ENCODE measurements at places on chromosomes 6 and 20.

DNA sequence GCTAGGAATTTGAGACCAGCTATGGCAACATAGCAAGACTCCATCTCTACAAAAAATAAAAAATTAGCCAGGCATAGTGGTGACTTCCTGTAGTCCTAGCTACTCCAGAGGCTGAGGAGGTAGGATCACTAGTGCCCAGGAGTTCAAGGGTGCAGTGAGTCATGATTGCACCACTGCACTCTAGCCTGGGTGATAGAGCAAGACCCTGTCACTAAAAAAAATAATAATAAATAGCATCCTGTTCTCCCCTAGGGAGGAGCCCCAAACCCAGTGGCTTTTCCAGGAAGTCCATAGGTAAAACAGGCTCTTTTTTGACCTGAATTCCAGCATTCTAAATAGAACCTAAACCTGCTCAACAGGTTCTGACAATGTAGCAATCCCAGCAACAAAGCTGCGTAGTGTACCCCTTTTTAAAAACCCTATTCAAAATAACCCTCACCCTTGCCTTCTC, 192.0 kb downstream of the ALDH8A1 start:
- no peak for DNase-seq

GRCh38 chr6:26607434-26608230, 10.9 kb downstream of the ABT1 start:
- DNase-seq = peak; percentile 85

DNA sequence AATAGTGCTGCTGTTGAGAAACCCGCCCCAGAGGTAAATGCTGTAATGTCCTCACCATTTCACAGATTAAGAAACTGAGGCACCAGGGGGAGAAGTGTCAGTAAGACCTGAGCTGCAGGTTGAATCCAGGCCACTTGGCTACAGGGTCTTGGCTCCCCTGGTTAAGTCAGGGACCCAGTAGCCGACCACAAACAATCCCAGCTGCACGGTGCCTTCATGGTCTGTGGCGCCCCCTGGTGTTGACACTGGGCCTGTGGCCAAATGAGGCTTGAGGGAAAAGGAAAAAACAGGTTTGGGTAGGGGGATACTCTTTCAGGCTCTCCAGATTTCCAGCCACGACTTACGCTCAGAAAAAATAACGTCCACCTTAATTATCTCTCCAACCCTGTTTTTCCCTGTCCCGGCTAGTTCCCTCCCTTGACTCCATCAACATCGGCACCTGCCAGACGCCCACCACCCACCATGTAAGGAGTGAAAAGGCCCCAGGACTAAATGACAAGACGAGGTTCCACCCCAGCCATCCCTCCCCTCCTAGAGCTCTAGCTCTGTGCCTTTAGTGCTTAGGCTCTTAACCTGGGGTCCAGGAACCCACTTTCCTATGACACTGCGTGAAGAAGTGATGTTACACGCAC, 47.7 kb upstream of the POLR1H start:
- DNase-seq = peak; percentile 2

- no peak for DNase-seq
These were observed 11.4 kb downstream of the BFSP1 start for GRCh38 chr20:17519606-17520285.

- DNase-seq = no peak
These were observed 73.2 kb downstream of the RSPO3 start for GRCh38 chr6:127191716-127192115.

DNA sequence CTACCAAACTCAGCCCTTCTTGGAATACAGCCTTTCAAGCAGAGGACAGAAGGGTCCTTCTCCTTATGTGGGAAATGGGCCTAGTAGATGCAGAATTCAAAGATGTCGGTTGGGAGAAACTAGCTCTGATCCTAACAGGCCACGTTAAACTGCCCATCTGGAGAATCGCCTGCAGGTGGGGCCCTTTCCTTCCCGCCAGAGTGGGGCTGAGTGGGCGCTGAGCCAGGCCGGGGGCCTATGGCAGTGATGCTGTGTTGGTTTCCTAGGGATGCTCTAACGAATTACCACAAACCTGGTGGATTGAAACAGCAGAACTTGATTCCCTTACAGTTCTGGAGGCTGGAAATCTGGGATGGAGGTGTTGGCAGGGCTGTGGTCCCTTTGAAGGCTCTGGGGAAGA, 9.1 kb downstream of the MAPK13 start:
- peak; percentile 22 for DNase-seq

DNA sequence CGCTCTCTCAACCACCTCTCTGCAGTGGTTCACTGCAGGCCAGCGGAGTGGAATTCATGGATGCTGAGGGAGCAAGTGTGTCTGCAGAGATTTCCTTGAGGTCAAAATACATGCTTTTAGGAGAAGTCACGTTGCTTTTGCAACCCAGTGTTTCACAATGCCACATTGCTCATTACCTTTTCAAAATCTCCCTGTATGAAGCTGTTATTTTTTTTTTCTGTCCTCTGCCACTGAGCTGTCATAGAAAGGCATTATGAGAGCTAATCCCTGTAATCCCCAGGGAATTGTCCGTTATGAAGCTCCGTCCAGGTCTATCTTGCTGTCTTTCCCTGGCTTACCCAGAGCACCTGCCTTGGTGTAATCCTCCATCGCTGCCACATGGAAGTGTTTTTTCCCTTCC, 60.5 kb upstream of the SLC22A23 start:
- DNase-seq = no peak

- DNase-seq = peak; percentile 79
These were observed 373.5 kb upstream of the BTBD3 start for GRCh38 chr20:11544029-11544678.

DNA sequence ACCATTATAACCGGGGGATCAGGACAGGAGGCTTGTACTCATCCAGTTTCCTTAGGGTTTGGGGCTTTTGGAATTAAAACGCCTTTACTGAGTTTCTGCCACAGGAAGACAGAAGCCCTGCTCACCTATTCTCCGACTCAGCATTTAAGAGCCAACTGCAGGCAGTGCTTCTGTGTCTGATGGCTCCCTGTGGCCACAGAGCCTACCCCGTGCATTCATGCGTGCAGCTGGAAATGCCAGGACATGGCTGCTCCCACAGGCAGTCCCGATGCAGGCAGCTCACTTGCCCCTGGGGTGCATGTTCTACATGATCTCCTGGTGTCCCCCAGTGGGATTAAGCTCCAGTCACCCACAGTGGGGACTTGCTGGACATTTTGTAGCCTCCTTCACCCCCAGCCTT, 22.2 kb downstream of the ZNF831 start:
- DNase-seq = no peak

DNA sequence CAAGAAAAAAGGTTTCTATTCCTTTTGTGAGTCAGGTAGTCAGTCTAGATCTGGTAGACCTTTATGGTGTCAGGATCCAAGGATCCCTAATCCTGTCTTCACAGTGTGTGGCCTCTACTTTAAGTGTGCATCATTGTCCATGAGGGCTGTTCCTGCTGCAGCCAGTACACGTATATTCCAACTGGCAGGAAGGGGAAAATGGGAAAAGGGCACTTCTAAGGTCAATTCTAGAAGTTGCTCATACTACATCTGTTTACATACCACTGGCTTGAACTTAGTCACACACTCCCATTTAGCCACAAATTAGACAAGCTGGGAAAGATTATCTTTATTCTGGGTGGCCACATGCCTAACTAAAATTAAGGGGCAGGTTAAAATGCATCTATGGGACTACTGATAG, 9.7 kb upstream of the MMS22L start:
- DNase-seq = no peak

GRCh38 chr6:89324304-89324703, 9.2 kb upstream of the GABRR2 start:
- DNase-seq = no peak

GRCh38 chr6:101539510-101540245, 146.2 kb downstream of the GRIK2 start:
- DNase-seq = no peak

DNA sequence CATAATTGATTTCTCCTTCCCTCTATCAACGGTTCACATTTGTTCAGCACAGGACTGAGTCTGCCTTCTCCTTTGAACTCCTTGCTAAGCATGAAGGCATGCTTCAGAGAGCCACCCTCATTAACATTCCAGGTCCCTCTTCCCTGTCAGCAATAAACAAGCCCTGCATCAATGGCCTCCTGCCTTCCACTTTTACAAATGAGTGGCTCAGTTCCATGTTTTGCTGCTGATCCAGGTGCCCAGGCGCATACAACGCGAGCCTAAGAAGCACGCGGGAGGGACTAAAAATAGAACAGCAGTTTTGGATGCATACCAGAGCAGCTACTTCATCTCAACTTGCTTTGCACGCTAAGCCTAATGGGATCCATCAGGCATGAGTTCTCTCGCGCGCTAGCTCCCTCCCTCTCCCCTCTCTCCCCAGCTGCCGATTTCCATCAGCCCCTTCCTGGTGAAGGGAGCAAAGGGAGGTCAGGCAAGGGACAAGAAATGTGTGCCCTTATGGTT, 53.4 kb downstream of the TRAF3IP2 start:
- DNase-seq = no peak

DNA sequence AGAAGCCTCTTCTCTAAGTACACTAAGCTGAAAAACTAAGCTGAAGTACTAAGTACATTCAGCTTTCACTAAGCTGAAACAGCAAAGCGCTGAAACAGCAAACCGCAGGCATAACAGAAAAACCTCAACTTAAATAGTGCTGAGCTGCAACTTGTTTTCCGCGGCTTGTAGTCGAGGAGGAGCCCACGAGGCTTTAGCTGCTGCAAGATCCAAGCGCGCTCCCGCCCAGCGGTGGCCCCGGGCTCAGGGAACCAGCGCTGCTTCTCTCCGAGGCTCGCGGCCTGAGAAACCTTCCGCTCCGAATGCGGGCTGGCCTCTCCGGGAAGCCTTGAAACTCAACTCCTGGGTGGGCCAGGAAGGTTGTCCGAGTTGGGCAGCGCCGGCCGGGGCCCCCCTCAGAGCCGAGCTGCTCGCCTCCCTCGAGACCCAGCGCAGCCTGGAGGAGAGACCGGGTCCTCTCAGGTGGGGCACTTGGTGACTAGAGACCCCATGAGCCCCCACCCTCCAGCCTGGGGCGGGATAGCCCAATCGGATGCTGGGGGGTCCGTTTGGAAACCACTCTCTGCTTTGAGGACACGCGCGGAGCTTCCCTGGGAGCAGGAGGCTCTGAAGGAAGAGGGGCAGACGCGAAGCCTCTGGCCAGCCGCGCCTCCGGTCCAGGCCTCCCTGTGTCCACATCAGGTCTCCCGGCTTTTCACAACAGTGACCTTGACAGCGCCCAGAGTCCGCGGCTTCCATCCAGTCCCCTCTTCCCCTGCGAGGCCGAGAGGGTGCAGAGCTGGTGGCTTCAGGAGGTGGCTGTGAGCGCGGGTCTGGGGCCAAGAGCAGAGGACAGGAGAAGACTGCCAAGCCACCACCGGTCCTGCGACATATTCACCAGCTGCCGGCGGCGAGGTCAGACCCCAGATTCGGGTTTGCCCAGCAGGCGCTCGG, 38.1 kb upstream of the HLA-E start:
- peak; percentile 93 for DNase-seq

GRCh38 chr6:105504706-105505105, 101.8 kb upstream of the PREP start:
- DNase-seq = no peak

- no peak for DNase-seq
These were observed 44.6 kb downstream of the TAF4 start for GRCh38 chr20:62020935-62021701.

- DNase-seq = peak; percentile 45
These were observed 105.2 kb downstream of the OR2B2 start for GRCh38 chr6:27806981-27807440.

DNA sequence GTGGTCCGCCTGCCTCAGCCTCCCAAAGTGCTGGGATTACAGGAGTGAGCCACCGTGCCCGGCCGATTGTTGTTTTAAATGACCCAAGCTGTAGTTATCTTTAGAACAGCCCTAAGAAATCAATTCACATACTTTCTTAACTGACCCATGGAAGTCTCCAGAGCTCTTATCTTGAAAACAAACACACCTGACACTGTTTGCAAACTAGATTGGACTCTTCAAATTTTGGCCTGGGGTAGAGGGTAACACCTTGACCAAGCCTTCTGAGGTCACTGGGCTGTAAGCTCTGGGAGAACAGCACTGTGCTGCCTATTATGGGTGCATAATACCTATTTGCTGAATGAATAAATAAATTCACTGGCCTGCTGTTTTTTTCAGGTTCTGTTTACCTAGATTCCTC, 190.6 kb downstream of the AIG1 start:
- no peak for DNase-seq

GRCh38 chr6:8166156-8166555, 63.8 kb upstream of the EEF1E1 start:
- no peak for DNase-seq

- DNase-seq = peak; percentile 82
These were observed 110.7 kb upstream of the PHACTR1 start for GRCh38 chr6:12605888-12606345.

DNA sequence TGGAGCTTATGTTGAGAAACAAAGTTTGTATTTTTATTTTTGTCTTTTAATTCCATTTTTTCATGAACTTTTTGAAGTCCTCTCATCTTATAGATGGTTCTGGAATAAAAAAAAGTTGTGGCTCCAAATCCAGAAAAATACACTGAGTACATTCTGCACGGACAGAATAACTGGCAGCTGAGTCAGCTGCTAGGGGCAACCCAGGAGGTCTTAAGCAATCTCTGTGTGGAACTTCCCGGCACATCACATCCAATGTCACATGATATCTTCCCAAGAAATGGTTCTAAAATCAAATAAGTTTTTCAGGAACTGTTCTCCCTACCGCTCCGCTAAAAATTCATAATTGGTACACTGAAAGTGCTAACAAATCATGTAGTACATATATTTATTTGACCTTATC, 29.8 kb downstream of the SLC13A3 start:
- DNase-seq = no peak

- DNase-seq = no peak
These were observed 33.9 kb upstream of the PRSS16 start for GRCh38 chr6:27213544-27214125.
